ENCODE measurements at places on chromosomes 11 and 22.
A peak's percentile ranks its signal among the peaks of the same experiment; 100 is the strongest.

GRCh38 chr22:34743110-34743751 is 322.7 kb upstream of the ISX start:
- DNase-seq: no peak

DNA sequence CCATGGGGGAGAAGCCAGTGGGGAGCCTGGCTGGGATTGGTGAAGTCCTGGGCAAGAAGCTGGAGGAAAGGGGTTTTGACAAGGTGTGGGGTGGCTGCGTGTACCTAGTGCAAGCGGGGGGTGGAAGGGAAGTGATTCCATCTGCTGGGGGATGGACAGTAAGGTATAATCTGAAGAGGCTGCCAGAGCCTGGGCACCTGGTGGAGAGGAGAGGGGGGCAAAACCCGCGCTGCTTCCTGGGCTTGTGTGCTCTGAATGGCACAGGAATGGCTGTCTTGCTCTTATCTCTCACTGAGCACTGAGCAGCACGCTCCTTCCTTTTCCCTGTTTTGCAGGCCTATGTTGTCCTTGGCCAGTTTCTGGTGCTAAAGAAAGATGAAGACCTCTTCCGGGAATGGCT is 988 bp downstream of the BANF1 start:
- no peak for DNase-seq

GRCh38 chr22:46678003-46678657 is 57.9 kb downstream of the GRAMD4 start:
- DNase-seq: no peak

DNA sequence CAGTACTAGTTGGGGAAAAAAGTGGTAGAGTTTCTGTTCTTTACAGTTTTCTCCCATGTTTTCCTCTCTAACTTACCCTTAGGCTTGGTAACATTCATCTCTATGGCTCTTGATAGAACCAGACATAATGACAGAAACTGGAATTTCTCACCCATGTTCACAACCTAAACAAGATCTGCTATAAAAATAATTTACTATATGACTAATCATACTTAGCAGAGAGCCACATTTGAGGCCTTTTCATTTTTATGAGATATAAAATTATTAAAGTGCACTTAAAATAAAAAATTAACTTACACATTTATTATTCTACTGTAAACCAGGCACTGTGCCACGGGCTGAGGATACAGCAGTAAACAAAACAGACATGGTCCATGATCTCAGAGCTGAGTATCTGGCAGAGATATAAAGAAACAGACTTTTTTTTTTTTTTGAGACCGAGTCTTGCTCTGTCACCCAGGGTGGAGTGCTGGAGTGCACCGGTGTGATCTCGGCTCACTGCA is 98.1 kb downstream of the GAB2 start:
- no peak for DNase-seq

DNA sequence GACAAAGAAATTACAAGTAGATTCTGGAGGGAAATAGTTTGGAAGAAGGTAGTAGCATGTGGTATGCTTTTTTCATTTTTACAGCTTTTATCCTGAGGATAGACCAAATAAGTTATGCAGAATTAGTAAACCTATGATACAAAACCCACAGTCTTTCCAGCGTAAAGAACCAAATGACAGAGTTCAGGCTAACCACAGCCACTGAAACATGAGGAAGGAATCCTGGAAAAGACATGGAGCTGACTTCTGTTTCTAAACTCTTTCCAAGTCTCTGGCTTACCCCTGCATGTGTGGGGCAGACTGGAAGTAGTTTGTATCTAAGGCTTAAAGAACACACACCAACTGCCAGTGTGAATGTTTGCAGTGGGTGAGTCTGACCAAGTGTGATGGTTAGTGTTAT is 258.4 kb upstream of the TENM4 start:
- DNase-seq: no peak

- DNase-seq: no peak
Observed at GRCh38 chr11:71379701-71380100, 68.5 kb downstream of the DHCR7 start.

- DNase-seq: no peak
Observed at GRCh38 chr11:1796413-1797011, 32.8 kb upstream of the CTSD start.

GRCh38 chr11:11966826-11967668 is 41.4 kb downstream of the DKK3 start:
- DNase-seq: peak; percentile 65

GRCh38 chr11:100969008-100969407 is 160.6 kb downstream of the PGR start:
- no peak for DNase-seq

GRCh38 chr11:94060401-94060800 is 39.2 kb downstream of the HEPHL1 start:
- DNase-seq: no peak

DNA sequence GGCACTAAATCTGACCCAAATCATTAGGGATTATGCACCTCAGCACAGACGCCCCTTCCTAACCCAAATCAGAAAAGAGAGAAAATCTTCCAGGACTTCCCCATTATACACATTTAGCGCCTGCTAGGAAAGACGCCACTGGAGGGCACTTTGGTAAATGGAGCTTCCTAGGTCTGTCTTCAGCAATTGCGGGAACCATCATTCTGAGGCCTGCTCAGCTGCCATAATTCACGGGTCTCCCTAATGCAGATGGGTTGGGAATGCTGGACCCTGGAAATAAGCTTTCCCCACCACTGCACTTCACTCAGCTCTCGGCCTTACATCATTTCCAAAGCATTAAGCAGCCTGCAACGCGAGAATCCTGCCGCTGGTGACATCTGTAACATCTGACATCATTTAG is 86.2 kb upstream of the OPCML start:
- no peak for DNase-seq

- no peak for DNase-seq
Observed at GRCh38 chr11:8223513-8223900, 40.2 kb downstream of the LMO1 start.

- DNase-seq: no peak
Observed at GRCh38 chr11:100769165-100769564, 82.1 kb downstream of the ARHGAP42 start.

DNA sequence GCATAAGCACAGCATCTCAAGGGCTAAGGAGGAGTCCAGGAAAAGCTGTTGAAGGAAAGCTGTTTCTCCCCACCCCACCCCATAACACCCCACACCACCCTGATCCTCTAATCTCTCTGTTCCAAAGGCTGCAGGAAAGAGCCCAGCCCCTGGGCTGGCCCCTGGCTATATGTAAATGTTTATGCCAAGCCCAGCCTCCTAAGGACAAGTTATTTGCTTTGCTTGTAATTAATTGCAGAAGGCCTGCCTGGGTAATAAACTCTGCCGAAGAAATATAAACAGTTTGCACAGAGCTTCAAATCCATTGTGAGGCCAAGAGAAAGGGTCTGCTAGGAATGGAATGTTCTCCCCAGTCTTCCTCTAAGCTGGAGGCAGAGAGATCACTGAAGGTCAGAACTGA is 21.2 kb downstream of the ARRB1 start:
- no peak for DNase-seq

- no peak for DNase-seq
Observed at GRCh38 chr11:31355131-31355530, 14.4 kb downstream of the DCDC1 start.

GRCh38 chr11:125901872-125902271 is 1.1 kb downstream of the PUS3 start:
- DNase-seq: no peak

- DNase-seq: no peak
Observed at GRCh38 chr22:49016909-49017481, 810.7 kb downstream of the BRD1 start.

DNA sequence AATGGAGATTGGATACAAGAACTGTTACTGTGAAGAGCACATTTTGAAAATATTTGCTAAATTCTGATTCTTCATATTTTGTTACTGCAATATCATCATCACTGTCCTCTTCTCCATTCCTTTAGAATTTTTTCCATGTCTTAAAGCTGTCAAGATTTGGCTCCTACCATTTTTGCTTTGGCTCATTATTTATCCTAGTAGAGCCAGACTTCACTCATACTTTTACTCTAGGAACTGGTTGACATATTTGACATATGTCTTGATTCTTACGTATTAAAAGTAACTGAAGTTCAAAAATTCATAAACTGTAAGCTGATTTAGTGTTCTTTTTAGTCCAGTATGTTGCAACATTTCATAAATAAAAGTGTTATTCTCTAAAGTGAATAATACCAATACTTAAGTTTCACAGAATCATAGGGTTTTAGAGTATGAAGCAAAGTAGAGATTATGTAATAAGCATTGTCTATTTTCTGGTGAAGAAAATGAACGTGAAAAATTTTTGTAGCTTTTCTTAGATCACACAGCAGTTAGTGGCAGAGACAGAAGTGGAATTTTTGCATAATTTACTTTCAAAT is 225.6 kb downstream of the TMEM135 start:
- no peak for DNase-seq

- DNase-seq: no peak
Observed at GRCh38 chr11:84313830-84314359, 1027.7 kb upstream of the CCDC90B start.

GRCh38 chr11:64092111-64092760 is 56.5 kb downstream of the FLRT1 start:
- DNase-seq: no peak

- DNase-seq: no peak
Observed at GRCh38 chr11:76578654-76579055, 91.9 kb downstream of the LRRC32 start.

DNA sequence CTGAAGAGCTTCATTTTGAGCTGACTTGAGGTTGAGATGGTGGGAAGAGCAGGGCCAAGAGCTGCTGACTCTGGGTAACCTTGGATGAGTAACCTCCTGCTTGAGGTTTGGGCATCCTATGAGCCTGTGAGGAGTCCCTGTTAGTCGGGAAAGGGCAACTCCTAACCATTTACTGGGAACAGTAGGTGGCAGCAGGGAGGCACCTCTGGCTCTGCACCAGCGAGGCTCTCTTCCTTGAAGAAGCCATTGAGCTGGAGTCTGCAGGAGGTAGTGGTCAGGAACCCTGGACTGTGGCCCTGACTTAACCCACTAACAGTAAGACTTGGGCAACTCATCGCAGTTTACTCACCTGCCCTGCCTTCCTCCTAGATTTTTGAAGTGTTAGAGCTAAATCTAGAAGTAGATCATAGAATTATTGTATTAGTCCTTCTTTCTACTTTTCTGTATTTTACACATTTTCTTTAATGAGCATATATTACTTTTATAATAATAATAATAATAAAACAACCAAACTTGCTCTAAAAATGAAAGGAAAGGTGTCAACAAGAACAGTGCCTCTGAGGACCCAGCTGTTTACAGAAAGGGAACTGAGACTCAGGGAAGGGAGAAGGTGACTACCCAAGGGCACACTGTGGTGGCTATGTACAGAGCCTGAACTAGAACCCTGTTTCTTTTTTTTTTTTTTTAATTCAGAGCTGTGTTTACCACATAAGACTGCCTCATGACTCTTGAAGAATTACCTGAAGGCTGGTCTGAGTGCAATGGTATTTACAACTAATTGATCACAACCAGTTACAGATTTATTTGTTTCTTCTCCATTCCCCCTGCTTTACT is 47.5 kb downstream of the MEI1 start:
- DNase-seq: peak; percentile 47

- DNase-seq: no peak
Observed at GRCh38 chr11:116725434-116726221, 47.2 kb downstream of the BUD13 start.

DNA sequence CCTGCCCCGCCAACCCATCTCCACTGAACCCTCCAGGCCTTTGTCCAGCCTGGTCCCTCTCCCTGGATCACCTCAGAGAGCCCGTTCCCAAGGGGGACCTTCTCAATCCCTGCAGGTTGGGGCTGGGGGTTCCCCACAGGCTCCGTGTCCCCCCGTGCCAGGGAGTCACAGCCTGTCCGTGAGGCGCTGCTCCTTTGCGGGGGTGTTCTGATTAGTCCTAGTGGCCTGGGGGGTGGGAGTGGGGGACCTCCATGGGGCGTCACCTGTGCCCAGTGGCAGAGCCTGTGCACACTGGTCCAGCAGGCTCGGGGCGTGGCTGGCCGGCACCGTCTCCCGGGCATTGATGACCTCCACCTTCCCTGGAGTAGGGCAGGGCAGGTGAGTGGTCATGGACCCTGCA is 11.6 kb downstream of the GGT5 start:
- DNase-seq: no peak

DNA sequence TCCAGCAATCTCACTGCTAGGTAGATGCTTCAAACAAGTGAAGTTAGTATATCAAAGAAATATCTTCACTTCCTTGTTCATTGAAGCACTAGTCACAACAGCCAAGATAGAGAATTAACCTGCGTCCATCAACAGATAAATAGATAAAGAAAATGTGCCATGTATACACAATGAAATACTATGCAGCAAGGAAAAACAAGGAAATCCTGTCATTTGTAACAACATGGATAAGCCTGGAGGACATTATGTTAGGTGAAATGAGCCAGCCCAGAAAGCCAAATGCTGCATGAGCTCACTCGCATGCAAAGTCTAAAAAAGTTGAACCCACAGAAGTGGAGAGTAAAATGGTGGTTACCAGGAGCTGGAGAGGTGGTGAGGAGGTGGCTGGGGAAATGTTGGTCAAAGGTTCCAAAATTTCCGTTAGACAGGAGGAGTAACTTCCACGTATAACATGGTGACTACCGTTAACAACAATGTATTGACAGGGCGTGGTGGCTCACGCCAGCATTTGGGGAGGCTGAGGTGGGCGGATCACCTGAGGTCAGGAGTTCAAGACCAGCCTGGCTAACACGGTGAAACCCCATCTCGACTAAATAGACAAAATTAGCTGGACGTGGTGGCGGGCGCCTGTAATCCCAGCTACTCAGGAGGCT is 23.6 kb upstream of the CARS1 start:
- no peak for DNase-seq

DNA sequence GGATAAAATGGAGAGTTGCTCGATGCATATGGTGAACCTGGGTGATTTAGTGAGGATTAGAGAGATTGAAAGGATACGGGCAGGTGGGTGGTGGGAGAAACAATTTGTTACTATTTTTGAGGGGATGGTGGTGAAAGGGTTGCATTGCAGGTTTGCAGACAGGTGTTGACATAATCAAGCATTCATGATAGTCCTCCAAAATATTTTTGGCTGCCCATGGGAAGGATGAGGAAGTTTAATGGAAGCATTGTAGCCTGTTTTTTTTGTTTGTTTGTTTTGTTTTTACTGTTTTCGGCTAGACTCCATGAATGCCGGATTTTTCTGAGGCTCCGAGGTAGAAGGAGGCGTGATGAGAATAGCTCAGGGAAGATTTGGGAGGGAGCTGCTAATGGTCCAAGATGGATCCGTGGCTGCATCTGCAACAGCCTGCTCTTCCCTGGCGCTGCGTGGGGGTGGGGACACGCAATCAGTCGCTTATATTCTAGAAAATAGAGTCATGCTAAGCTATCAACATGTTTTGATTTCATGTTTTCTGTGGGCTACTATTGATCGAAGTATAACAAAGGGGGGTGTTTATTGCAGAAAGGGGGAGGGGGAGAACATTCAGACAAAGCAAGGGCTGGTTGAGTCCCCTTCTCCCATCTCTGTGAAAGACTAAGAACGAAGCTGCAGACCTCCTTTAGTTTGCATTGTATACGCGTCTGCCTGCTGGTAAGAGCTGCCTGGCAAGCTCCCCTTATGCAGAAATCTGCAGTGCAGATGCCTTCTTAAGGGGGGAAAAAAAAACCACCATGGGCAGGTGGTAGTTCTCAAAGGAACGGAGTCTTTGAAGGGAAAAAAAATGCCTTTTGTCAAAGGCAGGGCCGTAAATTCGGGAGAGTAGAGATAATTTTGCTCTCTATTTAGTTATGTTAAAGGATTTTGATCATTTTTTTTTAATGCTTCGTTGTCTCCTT is 1.0 kb downstream of the RTN3 start:
- DNase-seq: no peak

- no peak for DNase-seq
Observed at GRCh38 chr22:32557925-32558324, 83.3 kb downstream of the FBXO7 start.

Data from activated CD4-positive, alpha-beta T cell treated with anti-CD3 and anti-CD28 coated beads, Interleukin-2, amount 50 U/mL, for 1 hour (primary cell).